ENCODE measurements at places on chromosomes 16 and 17.

DNA sequence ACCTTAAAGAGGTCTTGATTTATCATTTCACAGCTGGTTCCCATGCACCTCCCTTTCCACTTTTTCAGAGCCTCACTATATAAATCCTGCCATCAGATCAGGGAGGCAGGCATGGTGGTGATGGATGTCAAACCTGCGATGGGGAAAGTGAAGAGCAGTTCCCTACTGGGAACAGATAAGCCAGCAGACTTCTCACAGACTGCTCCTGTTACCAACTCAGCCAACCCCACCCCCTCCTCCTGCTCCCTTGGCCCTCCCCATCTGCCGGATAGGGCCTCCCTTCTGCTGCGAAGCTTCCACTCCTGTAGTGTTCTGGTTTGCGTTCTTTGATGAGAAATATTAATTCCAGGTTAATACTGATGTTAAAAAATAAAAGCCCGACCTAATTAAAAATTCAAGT, 232.1 kb downstream of the STX8 start:
- peak; percentile 55 for DNase-seq

GRCh38 chr16:87897521-87898505, 28.5 kb upstream of the SLC7A5 start:
- DNase-seq: no peak

DNA sequence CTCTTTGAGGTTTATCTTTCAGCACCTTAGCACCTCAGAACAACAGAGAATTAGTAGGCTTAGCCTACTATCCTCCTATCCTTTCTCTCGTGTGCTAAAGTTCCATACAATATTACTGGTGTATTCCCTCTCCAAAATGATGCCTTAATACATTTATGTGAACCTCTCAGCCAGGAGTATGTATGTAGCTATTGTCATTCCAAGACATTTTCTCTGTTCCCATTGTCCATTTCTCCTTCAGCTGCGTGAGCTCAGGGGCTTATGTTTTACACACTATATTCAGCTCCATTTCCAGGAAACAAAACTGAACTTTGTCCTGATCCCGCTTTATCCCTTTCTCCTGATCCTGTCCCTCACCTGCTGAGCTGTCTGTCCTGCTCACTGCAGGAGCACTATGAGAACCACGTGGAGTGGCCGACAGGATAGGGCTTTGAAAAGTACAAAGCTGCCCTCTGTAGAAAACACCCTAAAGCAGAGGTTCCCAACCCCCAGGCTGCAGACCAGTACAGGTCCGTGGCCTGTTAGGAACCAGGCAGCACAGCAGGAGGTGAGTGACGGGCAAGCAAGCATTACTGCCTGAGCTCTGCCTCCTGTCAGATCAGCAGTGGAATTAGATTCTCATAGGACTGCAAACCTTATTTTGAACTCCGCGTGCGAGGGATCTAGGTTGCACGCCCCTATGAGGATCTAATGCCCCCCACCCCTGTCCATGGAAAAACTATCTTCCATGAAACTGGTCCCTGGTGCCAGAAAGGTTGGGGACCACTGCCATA, 55.7 kb downstream of the CENPV start:
- no peak for DNase-seq

DNA sequence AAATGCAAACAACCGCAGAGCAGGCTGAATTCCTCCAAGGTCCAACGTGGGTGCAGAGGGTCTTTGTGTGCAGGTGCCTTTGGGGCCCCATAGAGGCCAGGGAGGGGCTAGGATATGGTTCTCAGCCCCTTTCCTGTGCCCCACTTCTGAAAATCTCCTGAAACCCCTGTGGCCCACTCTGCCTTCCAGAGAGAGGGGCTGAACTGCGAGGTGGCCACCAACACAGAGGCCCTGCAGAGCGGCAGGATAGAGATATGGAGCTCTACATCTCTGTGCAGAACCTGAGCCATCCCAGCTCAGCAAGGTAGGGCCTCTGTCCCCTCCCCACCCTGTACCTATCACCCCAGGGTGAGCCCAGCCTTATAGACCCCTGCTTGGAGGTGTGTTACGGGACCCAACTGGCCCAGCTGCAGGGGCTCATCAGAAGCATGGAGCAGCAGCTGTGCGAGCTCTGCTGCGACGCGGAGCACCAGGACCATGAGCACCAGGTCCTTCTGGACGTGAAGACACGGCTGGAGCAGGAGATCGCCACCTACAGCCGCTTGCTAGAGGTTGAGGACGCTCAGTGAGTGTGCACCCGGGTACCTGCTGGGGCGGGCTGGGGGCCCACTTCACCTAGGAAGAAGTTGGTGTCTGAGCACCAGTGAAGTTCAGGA, 5.5 kb downstream of the USP6 start:
- DNase-seq: no peak

DNA sequence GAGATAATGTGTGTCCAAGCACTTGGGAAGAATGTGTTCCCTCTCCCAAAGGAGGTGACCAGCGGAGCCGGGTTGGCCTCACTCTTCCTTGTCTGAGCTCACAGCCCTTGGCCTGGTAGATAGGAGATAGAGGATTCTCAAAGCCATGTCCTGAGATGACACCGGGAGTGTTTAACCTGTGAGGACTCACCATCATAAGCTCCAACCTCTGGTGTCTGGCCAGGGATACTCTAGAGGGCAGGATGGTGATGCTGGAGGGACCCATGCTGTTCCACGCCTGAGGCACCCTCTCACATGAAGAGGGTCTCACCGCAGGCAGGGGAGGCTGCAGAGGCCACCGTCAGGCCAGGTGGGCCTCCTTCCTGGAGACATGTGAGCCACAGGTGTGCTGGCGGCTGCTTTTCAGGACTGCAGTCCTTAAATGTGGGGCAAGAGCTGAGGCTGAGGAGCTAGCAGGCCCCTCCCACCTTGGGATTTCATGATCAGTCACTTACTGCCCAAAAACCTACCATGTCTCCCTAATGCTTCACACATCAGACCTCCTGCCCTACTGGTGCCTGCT, 6.6 kb upstream of the ZNF629 start:
- DNase-seq: no peak

DNA sequence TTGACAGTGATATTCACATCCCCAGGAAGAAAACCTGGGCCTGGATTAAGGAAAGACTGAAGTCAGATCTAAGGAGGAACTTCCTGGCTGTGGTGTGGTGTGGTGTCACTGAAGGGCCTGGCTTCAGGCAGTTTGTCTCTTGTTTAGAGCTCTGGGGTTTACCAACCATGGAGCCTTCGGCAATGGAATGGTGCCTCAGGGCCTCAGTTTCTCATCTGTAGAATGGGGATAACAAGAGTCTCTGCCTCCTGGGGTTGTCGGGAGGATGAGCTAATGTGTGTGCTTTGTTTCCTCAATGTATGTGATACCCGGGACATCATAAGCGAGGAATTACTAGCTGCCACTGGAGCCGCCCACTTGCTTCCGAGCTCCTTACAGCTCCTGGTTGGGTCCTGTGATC, 12.7 kb downstream of the WNT3 start:
- DNase-seq: no peak

- no peak for DNase-seq
Observed at GRCh38 chr16:21940570-21940969, 12.6 kb upstream of the UQCRC2 start.

DNA sequence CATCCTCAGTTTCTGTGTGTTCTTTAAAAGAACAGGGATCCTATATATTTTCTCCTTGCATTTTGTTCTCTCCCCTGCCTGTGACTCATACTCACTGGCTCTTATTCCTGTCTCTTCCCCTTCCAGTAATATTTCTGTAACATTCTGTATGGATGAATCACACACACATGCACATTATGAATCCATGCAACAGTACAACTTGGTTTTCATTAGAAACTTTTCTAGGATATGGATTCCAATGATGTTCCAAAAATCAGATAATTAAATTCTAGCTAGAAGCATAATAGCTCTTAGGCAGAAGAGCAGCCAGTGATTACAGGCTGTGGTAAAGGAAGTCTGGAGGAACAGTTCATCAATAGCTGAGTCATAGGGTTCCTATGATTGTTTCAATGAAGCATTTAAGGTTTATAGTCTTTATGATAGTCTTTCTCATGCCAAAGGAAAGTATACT, 119.6 kb upstream of the PMFBP1 start:
- DNase-seq: no peak

DNA sequence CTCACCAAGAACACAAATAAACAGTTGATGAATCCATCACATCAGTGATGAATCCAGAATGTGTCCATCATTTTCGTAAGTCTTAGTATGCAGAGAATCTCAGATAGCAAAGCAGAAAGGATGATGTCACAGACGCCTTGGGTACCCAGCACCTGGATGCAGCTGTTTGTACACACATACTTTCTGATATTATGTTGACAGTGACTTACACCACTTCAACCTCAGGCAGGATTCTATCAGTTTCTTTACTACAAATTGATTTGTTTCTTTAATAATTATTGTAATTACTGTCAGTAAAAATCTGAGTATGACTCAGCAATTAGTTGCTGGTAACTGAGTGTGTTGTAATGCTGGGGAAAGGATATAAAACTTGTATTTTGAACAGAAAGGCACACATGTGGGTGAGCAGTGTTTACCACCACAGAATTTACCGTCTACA, 159.8 kb downstream of the RPTOR start:
- no peak for DNase-seq

- peak; percentile 56 for DNase-seq
Observed at GRCh38 chr17:7988750-7989178, 13.7 kb upstream of the GUCY2D start.

All from nephron progenitor cell (in vitro differentiated cells).